ENCODE measurements at places on chromosomes 6 and 20.

DNA sequence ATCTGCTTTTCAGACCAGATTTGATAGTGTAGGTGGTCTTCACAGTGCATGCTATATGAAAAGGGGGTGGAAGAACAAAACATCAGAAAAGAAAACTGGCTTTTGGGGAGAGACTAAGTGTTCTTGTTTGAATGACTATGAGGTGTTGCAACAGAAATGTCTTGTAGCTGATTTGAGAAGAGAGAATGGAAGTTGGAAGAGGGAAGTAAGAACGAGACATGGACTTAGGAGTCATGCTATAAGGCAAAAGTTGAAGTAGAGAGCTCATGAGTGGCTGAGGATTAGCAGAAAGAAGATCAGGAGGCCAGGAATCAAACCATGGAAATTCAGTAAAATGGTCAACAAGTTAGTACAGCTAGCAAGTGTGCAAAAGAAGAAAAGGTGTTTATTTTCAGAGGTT, 32.1 kb downstream of the FNDC1 start:
- no peak for DNase-seq

- no peak for DNase-seq
Measured at GRCh38 chr20:47038566-47039560, 144.2 kb downstream of the EYA2 start.

DNA sequence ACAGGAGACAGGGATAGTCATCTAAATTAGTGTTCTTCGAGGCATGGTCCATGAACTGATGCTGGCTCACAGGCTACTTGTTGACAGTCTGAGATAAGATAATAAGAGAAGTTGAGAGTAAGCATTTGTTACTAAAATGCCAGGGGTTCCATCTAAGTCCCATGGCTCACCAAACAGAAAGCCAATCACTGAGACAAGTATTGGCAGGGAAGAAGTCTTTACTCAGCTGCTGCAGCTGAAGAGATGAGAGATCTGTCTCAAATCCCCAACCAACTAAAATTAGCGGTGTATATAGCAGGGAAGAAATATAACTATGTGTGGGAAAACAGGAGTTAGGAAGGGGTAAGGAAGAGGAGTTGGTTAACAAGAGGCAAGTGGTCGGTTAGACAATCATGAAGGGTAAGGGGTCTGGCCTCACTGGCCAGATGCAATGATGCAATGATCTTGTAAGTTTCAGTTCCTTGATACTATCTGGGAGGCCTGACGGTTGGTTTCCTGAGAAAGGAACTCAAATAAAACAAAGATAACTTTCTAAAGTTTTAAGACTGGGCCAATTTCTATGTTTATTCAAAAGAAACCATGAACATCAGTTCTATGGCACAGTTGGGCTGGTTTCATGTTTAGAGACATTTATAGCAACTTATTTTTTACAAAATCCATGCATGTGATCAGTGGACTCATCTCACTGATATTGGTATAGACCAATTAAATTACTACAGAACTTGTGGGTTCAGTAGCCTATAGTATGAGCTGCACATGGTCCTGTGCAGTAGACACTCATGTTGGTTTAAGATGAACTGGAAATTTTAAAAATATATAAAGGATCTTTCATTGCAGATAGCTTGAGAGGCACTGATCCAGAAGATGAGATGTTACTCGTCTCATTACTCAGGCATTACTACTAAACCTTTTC, 9.9 kb upstream of the HEBP2 start:
- DNase-seq, result no peak

GRCh38 chr6:26426691-26427450, 13.4 kb upstream of the BTN3A3 start:
- no peak for DNase-seq

GRCh38 chr20:24432046-24432442, 37.4 kb upstream of the SYNDIG1 start:
- no peak for DNase-seq

DNA sequence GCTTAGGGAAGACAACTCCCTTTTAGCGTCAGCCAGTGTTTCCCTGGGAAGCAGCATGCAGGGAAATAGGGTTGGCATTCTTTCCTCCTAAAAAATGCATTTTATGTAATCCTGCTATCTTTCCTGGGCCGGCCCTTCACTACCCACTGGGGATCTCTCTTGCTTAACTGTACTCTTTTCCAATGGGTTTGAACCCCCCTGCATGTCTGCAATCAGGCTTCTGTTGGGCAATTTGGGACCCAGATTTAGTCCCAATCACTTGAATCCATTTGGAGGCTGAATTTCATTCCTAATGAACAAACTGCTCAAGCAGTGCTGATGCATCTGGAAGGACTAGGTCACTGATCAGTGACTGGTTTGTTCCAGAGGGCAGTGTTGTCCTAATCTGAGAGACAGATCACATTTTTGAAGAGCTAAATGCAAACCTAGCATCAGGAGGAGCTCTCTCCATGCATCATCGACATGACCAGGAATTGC, 152.0 kb downstream of the TSHZ2 start:
- DNase-seq, result no peak

- no peak for DNase-seq
Measured at GRCh38 chr6:142416179-142416578, 114.4 kb downstream of the ADGRG6 start.

DNA sequence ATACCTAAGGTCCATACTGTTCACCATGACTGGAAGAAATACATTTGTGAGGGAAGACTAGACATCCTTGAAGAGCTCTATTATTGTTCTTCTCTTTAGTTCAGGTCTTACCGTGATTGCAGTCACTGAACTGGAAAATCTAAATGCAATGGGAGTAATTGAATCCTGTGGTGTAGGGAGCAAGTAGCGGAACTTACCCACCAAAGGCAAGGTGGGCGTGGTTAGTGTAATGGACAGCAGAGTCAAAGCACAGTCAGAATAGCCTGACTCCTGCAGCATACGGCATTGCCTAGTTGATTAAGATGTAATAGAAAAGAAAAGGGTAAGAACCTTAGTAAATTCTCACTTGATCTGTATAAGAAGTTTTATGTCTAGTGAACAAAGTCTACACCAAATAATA, 679.7 kb upstream of the EPHA7 start:
- no peak for DNase-seq

DNA sequence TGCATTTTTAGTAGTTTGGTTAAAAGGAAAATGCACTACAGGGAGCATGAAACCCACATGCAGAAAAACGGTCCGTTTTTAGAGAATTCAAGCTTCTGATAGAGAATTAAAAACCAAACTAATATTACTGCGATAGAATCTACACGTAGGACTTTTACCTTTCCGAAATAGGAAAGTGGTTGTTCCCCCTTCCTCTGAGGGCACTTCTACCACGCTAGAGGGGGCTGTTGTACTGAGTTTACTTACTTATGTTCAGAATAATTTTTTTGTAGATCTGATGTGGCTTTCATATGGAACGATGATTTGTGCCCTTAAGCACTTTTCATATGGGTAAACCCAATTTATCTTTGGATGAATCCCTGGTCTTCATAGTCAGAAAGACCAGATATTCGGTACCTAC, 264.3 kb upstream of the PLN start:
- DNase-seq, result peak; percentile 52

DNA sequence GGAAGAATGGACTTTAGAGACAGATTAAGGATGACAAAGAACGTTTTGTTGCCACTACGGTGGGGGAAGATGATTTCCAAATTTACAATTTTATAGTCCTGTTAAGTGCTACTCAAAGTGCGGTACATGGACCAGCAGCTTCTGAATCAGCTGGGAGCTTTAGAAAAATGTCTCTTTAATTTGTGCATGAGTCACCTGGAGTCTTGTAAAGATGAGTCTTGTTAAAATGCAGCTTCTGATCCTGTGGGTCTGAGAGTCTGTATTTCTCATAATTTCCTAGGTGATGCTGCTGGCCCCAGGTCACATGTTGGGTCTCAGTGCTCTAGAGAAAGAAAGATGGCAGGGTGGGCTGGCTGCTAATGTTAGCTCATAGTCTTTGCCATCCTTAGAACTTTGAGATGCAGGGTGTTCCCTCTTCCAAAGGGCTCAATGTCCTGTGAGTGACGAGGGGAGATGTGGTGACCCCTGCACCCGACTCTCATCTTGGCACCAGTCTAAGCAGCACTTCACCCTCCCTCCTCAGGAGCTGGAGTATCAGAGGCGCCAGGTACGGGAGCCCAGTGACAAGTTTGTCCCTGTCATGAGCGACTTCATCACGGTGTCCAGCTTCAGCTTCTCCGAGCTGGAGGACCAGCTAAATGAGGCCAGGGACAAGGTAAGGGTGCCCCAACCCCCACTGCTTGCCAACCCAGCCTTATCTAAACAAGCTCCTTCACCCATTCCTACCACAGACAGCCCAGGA, 34.5 kb downstream of the MOCS1 start:
- no peak for DNase-seq

- no peak for DNase-seq
Measured at GRCh38 chr6:121549736-121550135, 114.3 kb downstream of the GJA1 start.

DNA sequence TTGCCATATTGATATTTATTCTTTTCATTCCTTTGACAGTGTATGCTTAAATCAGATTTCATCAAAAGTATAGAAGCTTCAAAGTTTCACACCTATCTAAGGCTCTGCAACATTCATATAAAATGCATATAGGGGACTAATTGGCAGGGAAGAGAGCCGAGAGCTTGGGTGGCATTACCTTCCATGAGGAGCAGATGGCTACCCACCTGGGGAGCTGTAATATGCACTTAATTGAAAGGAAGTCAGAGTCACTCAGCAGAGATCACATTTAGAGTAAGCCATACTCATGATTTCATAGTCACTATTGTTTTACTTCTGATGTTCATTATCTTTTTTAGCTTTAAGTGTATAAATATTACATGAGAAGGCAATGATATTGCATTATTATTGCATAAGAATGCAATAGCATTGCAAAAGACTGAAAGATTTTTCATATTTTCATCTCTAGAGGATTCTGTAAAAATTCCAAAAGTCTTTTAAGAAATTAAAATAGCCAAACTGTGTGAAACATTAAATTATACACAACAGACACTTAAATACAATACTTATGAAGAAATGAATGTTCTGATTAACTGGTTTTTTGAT, 1305.2 kb downstream of the EPHA7 start:
- no peak for DNase-seq

DNA sequence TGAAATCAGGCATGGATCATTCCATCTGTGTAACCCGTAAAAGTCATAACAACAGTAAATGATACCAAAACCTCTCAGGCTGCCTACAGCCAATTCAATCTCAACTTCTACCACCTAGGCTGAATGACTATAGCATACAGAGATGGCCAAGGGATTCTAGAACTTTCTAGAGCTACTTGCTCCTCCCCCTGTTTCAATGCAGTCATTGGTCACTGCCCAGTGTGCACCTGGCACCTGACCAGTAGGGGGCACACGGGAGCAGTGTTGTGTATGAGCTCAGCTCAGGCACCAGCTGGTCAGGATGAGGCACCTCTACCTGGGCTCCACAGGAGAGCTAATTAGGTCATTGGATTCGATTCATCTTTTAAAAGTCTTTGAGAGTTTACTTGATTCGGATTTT, 86.2 kb downstream of the PLEKHG1 start:
- peak; percentile 16 for DNase-seq

- DNase-seq, result peak; percentile 11
Measured at GRCh38 chr6:155313602-155314091, 637 bp downstream of the TFB1M start.

DNA sequence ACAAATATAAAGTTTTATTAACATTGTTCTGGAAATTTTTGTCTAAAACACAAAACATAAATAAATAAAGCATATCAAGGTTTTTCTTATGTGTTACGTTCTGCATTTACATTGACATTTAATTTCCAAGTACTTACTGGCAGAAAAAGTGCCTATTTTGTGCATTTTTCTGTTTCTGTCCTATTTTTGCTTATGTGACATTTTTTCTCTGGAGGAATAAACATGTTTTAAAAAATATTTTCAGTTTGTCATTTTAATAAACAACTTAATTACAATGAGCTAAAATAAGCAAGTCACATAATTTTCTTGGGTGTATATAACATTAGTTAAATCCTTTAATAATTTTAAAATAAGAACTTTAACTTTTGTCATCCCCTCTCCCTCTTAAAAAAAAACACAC, 94.4 kb upstream of the HS3ST5 start:
- DNase-seq, result no peak

DNA sequence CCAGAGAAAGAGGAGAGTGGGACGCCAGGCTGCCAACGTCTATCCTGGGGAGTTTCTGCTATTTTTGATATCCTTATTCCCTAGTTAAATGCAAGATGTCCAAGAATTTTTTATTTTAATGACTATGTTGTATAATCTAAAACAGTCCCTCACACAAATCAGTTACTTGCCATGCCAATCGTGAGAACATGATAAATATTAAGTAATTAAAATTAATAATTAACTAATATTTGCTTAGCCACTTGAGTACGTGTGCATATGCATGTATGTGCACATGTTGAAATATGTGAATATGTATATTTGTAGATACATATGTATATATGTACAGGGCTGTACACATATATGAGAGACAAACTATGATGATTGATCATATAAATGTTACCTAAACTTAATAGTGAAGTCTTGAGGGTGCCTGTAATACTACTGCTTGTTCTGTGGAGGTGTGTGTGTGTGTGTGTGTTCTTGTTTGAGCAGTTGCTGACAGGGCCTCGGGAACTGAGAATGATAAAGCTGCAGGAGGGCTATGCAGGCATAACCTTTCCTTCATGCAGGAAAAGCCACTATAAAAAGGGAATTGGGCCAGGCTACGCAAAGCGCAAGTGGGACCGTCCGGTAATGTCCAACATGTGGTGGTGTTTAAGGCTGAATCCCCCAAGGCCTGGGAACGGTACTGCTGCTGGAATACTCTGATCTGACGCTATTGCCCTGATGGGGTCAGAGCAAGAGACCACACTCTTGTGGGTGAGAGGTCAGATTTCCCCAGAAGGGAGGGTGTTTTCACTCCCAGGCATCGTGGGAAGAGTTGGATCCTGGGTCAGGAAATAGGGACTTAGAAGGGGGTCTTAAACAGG, 148.3 kb upstream of the TBX18 start:
- DNase-seq, result no peak

- peak; percentile 21 for DNase-seq
Measured at GRCh38 chr20:17611540-17612286, 41.8 kb downstream of the DSTN start.

DNA sequence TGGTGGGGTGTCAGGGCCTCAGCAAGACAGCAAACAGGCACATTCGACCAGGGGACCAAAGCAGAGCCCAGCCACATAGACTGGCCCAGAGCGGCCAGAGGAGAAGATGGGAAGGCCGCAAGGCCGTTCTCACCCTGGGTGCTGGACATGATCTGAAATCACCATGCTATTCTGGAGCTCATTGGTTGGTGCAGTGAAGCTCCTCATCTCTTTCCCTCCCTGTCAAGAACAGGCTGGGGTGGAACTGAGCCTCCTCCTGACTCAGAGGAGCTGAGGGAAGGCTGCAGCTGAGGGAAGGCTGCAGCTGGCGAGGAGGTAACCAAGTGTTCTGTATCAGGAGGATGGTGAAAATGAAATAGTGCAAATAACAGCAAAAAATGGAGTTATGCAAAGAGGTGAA, 80.0 kb downstream of the AKAP7 start:
- DNase-seq, result no peak

GRCh38 chr6:149746147-149746946, at the start of gene NUP43:
TSS of gene NUP43 (minus strand) at chr6:149746529. CDS start at chr6:149746495, 34 bp downstream.
- DNase-seq, result peak; percentile 89

DNA sequence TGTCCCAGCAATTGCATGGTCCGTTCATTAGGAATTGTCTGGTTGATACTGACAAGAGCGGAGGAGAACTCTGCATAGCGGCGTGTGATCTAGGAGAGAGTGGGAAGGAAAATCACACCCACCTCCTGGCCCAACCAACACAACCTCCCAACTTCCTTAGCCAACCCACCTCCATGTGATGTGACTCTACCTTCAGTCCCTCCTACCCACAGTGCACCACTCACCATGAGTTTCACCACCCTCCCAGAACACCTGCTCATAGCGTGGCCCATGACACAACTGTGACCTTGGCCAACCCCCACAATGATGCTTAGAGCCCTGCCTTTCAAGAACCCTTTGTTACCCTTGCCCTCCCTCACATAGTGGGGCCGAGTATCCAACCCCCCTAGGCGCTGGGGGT, 7.7 kb downstream of the VPS52 start:
- no peak for DNase-seq
